ENCODE measurements at places on chromosomes 2 and 18. TPM values are rescaled to one million over a fixed set of nuclear protein-coding genes. Genes with fewer than 3 reads are reported as not detected.

The OSBPL1A gene
- total RNA-seq: 5.4 TPM

The GKN2 gene
- not detected for total RNA-seq

The RPL31 gene
- 1,582 TPM for total RNA-seq

The NOSTRIN gene
- not detected for total RNA-seq

The PPP1R1C gene
- not detected for total RNA-seq

The CYB5A gene
- 57.1 TPM for total RNA-seq

The CDH2 gene
- total RNA-seq: 0.05 TPM
